NCI-H774 (cell line): ENCODE measurements at places on chromosomes 7 and 10.

- DNase-seq = no peak
These were observed 252.6 kb upstream of the IGFBP3 start for GRCh38 chr7:46173476-46174195.

GRCh38 chr10:6384031-6384430, 181.3 kb downstream of the PFKFB3 start:
- DNase-seq = no peak

DNA sequence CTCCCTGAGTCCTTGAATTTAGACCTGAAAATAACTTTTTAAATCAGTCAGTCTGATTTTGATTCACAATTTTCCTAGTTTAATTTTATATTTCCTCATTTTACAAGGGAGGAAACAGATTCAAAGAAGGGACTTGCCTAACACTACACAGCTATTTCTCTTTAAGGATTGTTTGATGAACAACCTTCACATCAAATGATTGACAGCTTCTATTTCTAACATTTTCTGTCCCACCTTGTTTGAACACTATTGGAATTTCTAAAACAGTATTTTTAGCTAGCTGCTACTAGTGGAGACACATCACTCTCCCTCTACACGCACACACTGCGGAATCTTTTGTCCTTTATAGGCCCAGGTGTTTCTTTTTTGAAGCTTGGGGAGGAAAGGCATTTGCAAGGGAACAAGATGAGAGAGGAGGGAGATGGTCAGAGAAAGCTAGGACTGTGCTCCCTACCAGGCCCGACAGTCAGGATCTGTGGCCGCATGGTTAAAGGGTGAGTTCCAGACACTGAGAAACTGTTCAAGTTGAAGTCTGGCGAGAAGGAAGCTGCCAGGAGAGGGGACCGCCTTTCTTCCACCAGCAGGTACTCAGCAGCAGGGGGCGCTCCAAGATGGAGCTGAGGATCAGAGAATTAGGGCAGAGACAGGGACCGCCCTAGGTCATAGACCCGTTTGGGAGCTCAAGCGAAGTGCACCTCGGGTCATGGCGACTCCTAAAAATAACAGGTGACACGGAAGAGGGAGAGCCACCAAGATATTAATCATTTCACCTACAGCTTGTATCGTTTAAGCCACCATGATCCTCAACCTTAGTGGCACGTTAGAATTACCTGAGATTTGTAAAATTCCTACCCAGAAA, 49.7 kb downstream of the DNAJC12 start:
- DNase-seq = peak; percentile 52

- DNase-seq = no peak
These were observed 322.5 kb downstream of the PTPRN2 start for GRCh38 chr7:158264881-158265742.

GRCh38 chr10:30579574-30579973, 50.0 kb downstream of the LYZL2 start:
- no peak for DNase-seq

DNA sequence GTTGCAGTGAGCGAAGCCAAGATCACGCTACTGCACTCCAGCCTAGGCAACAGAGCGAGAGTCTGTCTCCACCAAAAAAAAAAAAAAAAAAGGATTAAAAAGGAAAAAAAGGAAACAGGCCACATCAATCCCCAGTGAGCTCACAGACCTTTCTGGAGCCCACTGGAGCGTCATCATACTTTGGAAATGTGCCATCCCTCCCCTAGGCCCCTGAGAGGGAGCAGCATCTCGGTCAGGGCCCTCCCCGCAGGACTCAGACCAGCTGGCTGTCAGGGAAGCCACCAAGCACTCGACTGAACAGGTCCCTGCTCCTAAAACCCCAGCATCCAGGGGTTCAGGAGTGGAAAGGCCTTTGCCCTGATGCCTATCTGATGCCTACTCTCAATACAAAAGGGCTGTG, 97.9 kb upstream of the SH2B2 start:
- DNase-seq = no peak

DNA sequence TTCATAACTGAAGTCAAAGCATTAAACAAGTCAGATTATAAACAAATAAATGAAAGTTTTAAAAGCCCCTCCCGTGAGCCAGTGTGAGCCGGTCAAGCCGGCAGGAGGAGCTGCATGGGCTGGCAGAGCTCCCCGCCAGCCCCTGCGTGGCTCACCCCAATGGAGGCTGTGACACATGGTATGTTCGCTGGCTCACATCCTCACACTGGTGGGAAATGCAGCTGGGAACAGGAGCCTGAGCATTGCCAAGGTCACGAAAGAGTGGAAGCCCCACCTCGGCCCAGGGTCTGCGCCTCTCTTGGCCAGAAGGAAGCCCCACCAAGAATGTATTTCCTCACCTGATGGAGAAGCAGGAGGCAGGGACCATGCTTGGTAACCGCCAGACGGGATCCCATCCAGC, 261.7 kb upstream of the TCERG1L start:
- no peak for DNase-seq

DNA sequence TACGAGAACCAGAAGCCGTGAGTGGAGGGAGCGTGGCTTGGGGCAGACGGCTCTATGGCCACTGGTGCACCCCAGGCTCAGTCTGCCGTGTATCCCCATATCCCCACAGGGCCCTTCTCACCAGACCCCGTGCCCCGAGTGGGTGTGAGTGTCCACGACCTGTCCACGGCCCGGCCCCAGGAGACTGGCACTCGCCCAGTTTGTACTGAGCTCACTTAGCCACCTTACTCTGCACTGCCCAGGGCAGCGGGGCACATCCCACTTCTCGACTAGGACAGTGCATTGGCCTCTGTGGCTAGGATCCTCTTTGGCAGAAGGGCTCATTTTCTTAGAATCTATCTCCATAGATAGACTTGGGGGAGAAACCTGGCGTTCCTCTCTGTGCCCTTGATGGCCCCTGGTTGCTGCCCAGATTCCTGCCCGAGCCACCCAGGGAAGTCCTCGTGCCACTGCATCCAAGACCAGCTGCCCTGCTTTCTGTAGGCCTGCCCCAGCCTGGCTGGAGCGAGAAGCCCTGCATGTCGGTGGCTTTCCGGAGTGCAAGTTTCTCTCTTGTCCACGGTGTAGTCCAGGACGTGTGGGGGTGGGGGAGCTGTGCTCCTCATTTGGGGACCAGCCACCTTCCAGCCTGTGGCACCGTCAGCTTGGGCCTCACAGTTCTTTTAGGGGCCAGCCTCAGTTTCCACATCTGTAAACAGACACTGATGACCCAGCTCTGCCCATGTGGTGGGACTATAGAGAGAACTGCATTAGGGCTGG, 11.9 kb downstream of the TMEM120A start:
- DNase-seq = no peak

GRCh38 chr10:93261961-93262610, 188.4 kb downstream of the CYP26A1 start:
- no peak for DNase-seq

- no peak for DNase-seq
These were observed 84.1 kb downstream of the POM121L12 start for GRCh38 chr7:53119514-53119941.

DNA sequence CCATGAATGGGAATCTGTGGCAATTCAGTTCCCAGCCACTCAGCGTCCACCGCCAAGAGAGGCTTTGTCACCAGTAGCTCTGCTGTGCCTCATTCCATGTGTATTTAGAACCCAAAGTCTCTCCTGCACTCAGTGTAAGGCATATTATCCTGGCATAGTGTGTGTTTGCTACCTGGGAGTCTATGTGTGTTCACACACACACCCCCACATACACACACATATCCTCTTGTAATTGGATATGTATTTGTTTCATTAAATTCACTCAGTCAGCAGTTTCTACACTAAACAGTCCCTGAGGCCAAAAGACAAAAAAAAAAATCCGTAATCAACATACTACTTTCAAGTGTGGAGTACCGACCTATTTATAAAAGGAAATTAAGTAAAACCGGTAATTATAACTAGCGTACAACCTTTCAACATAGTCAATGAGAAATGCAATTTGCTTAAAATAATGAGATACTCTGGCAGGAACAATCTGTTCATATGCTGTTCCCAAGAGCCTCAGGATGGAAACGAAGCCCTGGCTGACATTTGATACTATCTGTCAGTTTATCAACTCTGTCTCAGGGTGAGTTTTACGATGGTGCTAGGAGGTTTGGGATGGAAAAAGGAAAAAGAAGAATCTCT, 425.8 kb upstream of the CELF2 start:
- DNase-seq = no peak

DNA sequence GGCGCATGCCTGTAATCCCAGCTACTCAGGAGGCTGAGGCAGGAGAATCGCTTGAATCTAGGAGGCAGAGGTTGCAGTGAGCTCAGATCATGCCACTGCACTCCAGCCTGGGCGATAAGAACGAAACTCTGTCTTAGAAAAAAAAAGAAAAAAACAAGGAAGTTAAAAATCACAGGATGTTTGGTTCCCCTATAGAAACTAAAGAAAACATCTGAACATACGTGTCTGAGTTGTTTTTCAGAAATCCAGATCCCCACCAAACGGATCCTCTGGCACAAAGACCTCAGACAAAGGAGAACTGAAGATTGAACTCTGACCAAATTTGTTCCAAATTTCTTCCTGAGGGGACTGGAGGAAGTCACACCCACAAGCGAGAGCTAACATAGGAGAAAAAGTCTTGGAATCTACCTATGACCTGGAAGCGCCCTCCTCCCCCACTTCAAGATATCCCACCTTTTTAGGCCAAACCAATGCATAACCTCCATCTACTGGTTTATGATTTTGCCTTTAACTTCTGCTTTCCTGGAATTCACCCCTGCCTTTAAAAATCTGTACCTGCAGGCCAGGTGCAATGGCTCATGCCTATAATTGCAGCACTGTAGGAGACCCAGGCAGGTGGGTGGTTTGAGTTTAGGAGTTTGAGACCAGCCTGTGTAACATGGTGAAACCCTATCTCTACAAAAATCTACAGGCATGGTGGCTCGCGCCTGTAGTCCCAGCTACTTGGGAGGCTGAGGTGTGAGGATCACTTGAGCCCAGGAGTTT, 19.7 kb upstream of the SIRT1 start:
- no peak for DNase-seq

DNA sequence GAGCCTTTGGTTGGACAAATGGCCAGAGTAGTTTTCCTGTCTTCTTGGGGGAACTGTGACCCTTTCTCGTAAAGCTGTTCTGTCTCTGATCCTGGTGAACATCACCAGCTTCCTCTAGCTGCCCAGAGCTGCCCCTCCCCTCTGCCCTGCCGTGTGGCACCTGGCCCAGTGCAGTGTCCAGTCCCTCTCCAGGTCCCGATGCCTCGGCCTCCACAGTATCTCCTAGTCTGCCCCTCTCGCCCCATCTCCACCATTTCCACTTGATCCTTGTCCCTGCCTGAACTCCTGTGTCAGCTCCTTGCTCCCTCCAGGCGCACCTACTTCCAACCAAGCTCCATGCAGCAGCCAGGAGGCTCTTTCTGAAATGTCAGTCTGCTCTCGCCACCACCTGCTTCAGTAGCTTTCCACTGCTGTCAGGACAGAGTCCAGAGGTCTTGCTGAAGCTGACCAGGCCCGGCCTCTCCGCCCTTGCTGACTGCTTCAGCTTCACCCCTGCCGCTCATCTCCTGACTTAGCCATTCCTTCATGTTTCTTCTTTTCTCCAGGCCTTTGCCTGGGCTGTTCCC, 133.6 kb downstream of the GRK5 start:
- DNase-seq = no peak

DNA sequence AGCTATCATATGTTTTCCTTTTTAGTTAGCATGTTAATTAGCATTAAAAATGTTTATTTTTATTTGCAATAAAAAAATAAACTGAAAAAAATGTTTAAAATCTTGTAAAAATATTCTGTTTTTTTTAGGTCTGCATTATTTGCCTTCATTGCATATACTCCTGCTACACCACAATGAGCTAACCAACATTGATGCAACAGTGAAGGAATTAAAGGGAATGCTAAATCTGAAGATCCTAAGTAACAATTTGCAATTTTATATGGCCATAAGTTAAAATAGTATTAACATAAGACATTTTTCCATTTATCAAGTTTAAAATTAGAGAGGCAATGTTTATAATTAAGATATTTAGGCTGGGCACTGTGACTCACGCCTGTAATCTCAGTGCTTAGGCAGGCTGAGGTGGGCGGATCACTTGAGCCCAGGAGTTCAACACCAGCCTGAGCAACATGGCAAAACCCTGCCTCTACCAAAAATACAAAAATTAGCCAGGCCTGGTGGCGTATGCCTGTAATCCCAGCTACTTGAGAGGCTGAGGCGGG, 32.2 kb downstream of the LRRC72 start:
- no peak for DNase-seq

DNA sequence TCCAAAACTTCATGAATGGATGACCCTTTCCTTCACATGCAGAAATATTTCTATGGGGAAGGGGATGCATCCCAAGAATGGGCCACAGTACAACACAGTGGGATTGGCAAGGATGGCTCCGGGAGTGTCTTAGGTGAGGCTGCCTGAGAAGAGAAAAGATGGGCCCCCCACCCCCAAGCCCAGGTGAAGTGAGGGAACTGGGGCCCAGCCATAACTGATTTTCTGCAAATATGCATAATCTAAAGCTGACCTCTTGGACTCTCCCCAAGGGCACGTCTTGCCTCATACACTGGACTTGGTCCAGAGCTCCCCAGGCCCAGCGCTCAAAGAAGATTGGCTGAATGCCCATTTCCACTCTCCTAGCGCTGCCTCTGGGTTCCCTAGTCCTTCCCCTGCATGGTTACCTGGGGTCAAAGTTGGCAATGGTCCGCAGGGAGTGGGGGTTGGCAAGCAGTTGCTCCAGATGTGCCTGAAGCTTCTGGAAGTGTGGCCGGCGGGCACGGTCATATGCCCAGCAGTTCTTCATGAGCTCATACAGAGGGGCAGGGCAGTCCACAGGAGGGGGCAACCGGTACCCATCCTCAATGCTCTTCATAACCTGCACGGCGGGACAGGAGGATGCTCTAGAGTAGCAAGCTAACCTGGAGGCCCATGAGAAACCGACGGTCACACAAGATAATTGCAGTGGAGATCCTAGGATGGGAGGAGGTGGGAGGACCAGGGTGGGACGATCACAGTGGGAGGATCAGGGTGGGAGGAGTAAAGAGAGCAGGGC, 12.3 kb downstream of the ZYX start:
- no peak for DNase-seq

GRCh38 chr10:36676321-36676720, 449.1 kb upstream of the ANKRD30A start:
- DNase-seq = no peak

- no peak for DNase-seq
These were observed 55.3 kb downstream of the KIF5B start for GRCh38 chr10:32000937-32001336.

- no peak for DNase-seq
These were observed 17.6 kb upstream of the FAM221A start for GRCh38 chr7:23662124-23662983.

GRCh38 chr7:102287111-102287980, 678 bp downstream of the SH2B2 start:
- DNase-seq = peak; percentile 20
